Heart right ventricle (tissue), 16 donors: ENCODE measurements at places on chromosomes 1 and 21. TPM values are rescaled to one million over a fixed set of nuclear protein-coding genes. Genes with fewer than 3 reads are reported as not detected.

Gene FMO3
- polyA plus RNA-seq, result 0.83 TPM

Gene VASH2
- polyA plus RNA-seq, result 0.37 TPM

Gene SV2A
- 0.44 TPM for polyA plus RNA-seq

- DNase-seq, result no peak
- peaks cover 24% of the 10 kb centered on the region for H3K4me1 ChIP-seq
- no peaks in the 10 kb centered on the region for H3K27me3 ChIP-seq
- no peaks in the 10 kb centered on the region for H3K36me3 ChIP-seq
Measured at GRCh38 chr1:243287652-243288051, 31.8 kb downstream of the SDCCAG8 start.

- no peak for DNase-seq
- H3K27me3 ChIP-seq, result no peaks in the 10 kb centered on the region
- H3K4me3 ChIP-seq, result no peak overlapping the region
Measured at GRCh38 chr1:163737261-163737660, 415.5 kb downstream of the NUF2 start.
